ENCODE measurements at places on chromosomes 3 and 15.

DNA sequence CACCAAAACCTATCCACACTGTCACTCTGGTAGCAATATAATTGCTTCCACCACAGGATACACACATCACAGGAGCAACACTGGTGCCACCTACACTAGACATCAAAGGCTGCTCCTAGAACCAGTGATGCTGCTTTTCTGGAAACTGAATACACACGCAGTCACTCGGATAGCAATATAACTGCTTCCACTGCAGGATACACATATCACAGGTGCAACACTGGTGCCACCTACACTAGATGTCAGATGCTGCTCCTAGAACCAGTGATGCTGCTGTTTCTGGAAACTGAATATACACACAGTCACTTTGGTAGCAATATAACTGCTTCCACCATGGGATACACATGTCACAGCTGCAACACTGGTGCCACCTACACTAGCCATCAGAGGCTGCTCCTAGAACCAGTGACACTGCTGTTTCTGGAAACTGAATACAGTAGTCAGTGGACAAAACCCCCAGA is 6.9 kb upstream of the TNFSF10 start:
- DNase-seq: no peak

DNA sequence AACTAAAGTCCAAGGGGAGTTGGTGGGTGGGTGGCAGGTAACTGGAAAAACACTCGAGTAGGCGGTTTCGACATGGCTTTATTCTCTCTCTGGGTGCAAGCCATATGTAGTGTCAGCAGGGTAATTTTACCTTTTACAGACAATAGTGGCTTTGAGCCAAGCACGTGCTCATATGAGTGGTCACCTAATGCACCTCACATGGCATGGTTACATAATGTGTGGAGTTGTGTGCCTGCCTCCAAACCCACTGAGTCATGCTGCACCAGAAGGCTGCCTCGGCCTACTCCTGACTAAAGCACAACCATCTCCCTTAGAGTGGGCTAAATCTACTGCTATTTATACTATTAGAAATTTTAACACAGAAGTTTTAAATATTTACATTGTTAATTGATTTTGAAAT is 16.5 kb downstream of the CCRL2 start:
- no peak for DNase-seq

DNA sequence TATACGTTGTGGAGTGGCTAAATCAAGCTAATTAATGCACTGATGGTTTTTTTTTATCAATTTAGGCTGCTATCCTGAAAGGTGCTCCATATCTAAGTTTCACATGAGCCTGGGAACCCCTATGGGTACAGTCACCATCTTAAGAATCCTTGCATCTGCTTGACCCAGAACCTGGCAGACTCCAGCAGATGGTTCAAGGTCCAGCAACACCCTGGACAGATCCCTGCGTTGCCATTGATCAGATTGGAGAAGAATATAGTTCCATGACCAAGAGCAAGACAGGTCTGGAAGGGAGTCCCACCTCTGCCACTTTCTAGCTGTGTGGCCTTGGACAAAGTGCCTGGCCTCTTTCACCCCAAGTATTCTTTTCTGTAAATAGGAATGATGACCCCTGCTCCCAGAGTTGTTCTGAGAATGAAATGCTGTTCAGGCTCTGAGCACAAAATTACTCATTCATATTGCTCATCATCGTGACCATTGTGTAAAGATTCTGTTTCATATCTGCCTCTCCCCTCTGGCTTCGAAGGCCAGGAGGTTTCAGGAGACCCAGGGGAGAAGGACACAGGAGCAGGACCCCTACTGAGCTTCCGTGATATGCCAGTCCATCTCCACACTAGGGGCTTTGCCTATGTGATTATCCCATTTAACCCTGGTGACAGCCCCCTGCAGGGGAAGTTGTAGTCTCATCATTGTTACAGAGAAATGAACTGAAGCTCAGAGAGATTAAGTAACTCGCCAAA is 30.0 kb upstream of the TSEN2 start:
- no peak for DNase-seq

- DNase-seq: peak; percentile 43
Measured at GRCh38 chr3:23740517-23740965, 65.2 kb upstream of the UBE2E1 start.

DNA sequence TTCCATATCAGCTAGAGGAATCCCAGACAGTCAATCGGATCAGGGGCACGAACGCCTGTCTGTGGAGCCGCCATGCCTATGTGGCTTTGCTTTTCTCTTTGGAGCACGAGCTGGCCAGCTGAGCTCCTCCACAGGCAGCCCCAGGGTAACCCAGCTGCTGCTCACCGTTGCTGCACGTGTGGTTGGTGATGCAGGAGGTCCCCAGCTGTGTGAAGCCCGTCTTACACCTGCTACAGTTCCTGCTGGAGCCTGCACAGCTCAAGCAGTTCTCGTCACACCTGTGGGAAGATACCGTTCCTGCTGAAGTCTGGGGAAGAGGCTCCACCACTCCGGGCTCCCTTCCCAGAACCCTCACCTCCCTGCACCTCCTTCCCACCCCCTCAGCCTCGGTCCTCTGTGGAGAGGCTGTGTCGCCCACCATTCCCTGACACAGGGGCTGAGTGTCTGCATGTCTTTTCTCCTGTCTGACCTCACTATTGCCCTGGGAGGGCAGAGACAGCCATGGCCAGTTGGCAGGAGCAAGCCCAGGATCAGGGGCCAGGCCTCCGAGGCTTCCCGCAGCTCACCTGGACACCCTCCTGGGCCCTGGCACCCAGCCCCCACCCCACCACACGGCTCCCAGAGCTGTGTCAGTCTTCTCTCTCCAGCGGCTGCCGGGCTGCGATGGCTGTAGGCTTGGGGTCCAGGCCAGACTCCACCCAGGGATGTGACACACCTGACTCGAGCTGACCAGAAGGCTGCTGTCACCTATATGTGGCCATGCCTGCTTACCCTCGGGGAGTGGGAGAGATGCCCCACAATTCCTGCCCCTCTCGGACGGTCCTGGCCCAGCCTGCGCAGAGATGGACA is 12.2 kb upstream of the SNRPA1 start:
- no peak for DNase-seq

DNA sequence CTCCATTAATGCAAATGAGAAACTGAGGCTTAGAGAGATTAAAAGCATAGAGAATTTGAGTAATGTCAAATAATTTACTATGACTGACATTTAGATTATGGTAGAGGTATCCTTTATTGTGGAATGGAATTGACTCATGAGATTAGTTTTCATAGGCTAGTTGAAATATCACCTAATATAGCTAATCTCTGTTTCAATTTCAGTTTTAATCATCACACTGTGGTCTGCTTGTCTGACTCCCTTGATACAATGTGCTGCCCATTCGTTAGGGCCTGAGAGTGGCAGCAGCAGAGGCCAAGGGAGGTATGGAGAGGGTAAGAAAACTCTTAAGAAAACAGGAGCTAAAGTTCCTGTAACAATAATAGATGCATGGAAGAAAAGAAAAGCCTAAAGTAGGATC is 13.2 kb upstream of the ZBTB20 start:
- DNase-seq: no peak

- no peak for DNase-seq
Measured at GRCh38 chr3:110526777-110527727, 544.6 kb upstream of the NECTIN3 start.

DNA sequence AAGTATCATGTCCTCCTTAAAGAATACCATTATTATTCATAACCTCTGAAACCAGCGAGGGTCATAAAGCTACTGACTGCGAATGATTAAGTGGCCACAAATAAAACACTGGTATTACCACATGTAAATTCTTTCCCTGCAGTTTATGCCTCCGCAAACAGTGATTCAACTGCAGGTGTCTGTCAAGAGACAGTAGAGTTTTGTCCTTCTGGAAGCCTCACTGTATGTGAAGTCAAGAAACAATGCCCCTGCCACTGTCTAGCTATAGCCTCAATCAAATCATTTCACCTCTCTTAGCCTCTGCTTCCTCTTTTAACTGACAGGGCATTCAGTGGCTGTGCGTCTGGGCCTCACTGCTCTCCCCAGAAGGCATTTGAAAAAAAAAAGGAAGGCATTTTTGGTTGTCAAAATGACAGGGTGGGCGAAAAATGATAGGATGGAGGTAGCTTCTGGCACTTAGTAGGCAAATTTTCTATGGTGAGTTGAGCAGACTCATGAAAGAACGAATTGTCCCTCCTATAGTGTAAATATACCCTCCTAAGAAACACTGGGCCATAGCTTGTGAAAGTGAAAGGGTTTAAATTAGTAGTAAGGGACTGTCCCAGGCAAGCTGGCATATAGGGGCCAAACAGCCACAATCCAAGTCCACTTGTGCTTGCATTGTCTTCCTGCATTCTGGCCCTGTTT is 66.7 kb downstream of the FILIP1L start:
- no peak for DNase-seq

DNA sequence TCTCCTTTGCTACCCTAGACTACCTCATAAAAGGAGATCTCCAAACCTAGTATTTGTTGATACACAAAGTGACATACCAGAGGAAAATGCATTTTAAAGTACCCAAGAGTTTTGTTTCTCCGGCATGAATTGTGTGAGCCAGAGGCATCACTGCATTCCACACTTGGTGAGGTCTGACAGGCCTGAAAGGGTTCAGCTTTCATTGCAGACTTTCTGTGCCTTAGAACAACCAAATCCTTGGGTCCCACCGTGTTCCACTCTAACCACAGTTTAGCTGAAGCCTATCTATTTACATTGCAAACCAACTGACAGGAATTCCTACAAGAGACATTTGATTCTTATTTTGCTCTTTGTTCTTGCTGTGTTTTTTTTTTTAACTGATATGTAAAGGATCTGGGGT is 21.0 kb upstream of the EID1 start:
- no peak for DNase-seq

GRCh38 chr3:22175947-22176346 is 424.9 kb upstream of the ZNF385D start:
- DNase-seq: no peak

DNA sequence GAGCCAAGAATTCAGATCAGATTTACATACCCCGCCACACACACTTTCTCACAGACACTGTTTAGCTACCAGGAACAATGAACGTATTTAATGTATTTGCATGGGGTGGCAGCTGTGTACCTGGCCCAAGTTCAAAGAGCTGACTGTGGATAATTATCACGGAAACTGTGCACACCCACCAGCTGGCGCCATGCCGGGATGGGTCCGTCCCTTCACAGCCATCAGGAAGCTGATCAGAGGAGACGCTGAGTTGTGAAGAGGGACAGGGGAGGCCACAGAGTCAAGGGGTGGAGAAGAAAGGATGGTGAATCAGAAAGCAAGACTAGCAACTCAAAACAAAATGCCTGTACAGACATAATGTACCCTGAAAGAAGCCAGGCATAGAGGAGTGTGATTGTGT is 13.1 kb upstream of the PLA2G4D start:
- DNase-seq: peak; percentile 38

- no peak for DNase-seq
Measured at GRCh38 chr15:89459271-89460038, 36.9 kb downstream of the RHCG start.

DNA sequence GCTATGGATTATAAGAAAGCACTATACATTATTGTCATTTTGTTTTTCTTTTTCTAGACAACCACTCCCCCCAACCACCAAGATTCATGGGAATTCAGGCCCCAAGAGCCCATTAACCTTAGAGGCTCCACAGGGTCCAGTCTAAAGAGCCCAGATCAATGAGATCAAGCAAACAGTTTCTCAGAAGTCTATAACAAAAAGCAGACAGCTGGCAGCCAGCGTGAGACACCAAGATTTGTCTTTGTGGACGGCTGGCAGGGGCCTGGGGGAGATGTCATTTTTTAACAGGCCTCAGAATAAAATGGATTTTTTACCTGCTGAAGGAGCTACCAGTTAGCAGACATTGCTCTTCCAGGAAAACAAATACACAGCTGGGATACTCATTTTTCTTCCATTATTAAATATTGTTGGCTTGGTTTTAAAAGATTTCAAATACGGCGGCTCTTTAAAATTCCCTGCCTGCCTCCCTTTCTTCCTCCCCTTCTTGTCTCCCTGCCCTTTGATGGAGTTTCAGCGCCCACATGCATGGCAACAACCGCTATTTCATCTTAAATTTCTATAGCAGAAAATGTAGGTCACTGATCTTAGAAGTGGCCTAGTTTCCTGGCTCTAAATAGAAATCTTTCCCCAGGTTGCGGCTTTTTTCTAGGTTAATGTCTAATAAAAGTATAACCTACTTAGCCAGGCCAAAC is 130.6 kb downstream of the FAM174B start:
- no peak for DNase-seq

DNA sequence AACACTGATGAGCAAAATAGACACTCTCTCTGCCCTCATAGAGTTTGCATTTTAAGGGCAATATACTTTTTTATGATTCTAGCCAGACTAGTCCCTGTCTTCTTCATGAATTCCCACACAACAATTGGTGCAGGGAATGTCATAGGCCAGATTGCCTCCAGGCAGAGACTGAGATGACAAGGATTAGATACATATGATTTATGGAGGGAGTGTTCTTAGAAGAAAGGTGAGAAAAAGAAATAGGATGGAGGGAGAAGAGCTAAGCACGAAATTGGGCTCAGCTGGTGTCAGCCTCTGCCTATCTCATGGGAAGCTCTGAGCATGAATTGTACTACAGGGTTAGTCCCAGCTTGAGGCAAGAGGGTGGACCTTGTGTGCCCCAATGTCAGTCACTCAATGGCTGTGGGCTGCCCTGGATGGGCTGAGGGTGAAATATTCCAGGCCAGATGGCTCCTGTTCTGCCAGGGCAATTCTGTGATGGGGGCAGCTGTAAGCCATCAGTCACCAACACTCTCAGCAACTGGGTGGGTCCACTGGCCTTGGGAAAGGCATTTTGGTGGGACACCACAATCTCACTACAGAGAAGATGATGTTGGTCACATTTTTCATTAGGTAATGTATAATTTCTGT is 31.1 kb downstream of the EIF1B start:
- DNase-seq: no peak

DNA sequence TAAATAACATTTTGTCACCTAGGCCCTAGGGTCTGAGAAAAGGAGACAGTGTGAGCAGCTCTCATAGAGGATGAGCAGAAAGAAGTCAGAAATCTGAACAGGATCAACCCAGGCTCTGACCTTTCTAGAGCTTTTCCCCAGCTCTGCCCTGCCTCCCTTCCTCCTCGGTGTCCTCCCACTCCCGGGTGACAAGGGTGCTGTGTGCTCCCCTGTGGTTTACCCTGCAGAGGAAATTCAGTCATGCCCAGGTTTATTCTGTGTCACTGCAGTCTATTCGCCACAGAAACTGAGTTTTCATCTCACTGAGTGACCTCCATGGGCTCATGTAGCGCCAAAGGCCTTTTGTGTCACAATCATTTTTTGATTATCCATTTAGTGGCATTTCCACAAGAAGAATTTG is 76.6 kb downstream of the IL12A start:
- no peak for DNase-seq

GRCh38 chr15:60356832-60357231 is 41.0 kb downstream of the ANXA2 start:
- no peak for DNase-seq

GRCh38 chr3:124363476-124363875 is 366.8 kb upstream of the UMPS start:
- DNase-seq: no peak

- no peak for DNase-seq
Measured at GRCh38 chr3:62500556-62501288, 127.4 kb upstream of the FEZF2 start.

- DNase-seq: no peak
Measured at GRCh38 chr15:54582863-54583643, 604.8 kb downstream of the UNC13C start.

- no peak for DNase-seq
Measured at GRCh38 chr3:112763258-112763657, 83.4 kb downstream of the CD200R1L start.

- no peak for DNase-seq
Measured at GRCh38 chr3:160136421-160136820, 88.8 kb upstream of the C3orf80 start.

All from stimulated activated CD8-positive, alpha-beta memory T cell treated with anti-CD3 and anti-CD28 coated beads, Interleukin-15, amount 100 ng/mL, for 48 hours (primary cell).